ENCODE measurements at places on chromosomes 6 and 20.

DNA sequence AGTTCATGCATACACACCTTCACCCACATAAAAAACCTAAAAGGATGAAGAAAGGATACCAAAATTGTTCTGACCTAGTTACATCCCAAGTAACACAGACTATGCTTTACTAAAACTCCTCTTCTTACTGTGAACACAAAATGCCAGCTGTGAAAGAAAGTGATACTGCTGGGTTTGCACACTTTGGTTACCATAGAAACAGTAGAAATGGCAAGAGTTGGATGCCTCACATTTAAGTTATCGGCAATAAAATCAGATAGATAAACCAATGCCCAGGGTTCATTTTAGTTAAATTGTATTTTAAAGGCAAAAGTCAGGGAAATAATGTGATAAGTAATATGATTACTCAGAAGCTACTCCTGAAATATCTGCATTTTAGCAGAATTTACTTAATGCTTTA, 161.9 kb downstream of the CDK19 start:
- DNase-seq: no peak

DNA sequence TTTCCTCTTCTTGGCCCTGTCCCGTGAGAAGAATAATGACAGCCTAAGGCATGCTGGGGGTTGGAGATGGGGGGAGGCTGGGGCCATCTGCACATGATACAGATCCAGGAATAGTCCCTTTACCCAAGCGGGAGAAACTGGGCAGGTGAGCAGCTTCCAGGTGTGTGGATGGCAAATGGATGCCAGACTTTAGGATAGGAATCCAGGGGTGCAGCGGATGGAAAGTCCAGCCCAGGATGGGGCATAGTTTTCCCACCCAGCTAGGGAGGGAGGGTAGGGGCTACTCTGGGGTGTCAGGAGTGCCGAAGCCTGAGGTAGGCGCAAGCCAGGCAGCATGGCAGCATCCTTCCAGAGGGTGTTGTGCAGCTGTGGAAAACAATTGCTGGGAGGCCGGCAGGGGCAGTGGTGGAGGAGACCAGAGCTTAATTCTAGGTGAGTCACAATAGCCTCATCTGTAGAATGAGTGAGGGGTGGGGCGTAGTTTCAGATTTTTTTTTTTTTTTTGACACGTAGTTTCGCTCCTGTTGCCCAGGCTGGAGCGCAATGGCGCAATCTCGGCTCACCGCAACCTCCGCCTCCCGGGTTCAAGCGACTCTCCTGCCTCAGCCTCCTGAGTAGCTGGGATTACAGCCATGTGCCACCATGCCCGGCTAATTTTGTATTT, 15.4 kb upstream of the FAM110A start:
- DNase-seq: no peak

DNA sequence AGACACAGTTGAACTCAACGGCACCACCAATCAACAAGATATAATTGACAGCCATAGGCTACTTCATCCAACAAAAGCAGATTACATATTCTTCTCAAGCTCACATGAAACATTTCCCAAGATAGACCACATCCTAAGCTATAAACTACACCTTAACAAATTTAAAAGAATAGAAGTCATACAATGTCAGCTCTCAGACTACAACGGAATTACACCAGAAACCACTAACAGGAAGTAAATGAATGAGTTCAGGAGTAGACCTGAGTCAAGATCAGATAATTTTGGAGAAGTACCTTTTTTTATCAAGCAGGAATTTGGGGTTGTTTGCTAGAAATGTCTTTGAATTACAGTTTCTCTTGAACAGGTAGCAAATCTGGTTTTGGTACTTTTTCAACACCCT, 237.8 kb downstream of the TBX18 start:
- DNase-seq: no peak

- DNase-seq: no peak
These were observed 194.4 kb downstream of the TMEM200A start for GRCh38 chr6:130560231-130560630.

DNA sequence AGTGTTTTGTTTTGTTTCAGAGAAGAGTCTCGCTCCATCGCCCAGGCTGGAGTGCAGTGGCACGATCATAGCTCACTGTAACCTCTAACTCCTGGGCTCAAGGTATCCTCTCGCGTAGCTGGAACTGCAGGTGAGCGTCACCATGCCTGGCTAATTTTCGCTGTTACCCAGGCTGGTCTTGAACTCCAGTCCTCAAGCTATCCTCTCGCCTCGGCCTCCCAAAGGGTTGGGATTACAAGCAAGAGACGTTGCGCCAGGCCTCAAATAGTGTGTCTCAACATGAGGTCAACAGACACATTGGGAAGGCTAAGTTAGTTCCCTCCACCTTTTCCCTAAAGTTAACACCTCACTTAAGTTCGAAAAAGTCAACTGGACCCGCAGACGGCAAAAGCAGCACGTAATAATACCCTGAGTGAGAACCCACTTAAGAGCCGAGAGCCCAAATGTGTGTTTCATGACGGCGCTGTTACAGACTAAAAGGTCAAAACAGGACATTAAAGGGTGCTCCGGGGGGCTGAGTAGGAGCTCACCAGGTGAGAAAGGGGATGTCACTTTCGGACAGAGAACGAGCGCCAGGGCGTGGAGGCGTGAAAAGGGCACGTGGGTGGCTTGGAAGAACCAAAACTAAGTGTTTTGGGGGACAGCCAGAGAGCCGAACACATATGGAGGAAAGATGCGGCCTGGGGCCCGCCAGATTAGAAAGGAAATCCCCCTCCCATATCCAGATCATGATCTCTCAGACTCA, 499 bp downstream of the TTI1 start:
- peak; percentile 35 for DNase-seq

DNA sequence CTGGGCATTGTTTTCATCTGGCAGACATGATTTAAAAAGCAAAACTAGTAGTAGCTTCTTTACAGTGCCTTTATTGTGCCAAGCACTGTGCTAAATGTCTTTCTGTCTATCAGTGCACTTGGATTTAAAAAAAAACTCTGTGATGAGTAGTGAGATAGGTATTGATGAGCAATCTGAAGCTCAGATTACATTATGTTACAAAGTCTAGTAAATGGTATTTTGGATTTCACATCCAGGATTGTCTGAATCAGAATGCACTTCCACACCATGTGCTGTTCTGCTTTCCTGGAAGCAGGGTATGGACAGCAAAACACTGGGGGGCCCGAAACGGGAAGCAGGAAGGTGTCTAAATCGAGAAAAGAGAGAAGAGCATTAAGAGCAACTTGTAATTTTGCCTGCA, 103.4 kb upstream of the CCN2 start:
- DNase-seq: no peak

DNA sequence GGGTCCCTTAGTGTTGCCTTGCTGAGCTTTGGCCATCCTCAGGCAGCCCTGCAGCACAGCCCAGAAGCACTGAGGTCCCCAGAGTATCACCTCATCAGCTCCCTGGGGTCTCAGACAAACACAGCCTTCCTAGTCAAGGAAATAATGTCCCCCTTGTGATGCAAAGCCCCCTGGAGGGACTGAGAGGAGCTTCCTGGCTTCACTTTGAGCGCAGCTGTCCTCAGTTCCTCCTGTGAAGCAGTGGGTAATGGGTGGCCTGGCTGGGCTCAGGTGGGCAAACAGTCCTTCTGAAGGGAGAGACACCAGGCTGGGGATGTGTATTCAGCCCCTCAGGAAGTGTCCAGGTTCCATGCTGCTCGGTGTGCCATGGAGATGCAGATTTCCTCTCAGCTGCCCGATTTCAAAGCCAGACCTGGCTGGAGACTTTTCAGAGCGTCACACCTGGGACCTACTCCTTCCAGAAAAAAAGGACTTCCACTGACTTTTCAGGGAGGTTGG, 79.2 kb upstream of the FOXA2 start:
- DNase-seq: no peak

DNA sequence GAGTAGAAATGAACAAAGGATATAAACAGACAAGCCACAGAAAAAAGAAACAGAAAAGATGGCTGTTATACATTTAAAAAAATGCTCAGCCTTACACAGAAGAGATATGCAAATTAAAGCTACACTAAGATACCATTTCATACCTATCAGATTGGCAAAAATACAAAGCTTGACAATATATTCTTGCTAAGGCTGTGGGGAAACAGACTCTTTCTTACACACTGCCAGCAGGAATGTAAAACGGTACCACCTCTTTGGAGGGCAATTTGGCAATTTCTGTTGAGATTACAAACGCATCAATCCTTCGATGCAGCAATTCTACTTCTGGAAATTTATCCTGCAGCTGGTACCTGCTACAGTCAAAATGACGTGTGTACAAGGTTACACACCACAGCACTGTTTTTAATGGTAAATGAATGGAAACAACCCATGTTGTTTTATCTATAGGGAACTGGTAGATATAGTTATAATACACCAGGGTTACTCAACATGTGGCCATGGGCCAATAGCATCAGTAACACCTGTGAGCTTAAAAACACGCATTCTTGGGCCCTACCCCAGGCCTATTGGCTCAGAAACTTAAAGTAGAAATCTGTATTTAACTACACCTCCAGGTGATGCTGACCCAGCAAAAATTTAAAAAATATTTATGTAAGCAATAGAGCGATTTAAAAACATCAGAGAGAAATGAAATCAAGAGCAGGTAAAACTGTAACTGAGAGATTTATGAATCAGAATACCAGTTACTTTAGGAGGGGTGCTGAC, 53.3 kb downstream of the TRAM2 start:
- DNase-seq: no peak

- peak; percentile 81 for DNase-seq
These were observed 54.5 kb upstream of the TENT5A start for GRCh38 chr6:81806793-81807565.

DNA sequence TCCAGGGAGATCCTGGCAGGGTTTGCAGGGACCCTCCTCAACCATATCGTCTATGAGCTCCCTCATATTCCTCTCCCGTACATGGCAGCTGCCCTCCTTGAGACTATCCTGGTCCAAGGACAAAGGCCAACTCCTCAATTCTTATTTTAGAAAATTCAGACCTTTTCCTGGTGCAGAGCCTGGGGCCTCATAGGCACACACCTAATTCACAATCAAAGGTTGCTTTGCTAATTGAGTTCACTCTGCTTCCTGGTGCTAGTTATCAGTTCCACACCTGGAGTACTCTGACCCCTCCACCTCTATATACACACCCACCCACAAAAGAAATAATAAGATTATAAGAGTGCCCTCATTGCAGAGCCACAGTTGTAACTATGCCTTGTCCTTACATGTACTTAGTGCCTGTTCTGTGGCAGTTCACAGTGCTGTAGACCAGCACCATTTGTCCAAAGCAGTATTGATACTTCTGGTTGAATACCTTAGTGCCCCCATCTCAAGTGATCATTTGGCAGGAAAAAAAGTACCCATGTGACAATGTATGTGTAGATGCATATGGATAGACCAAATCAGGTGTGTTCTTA, 38.7 kb downstream of the GSS start:
- no peak for DNase-seq

DNA sequence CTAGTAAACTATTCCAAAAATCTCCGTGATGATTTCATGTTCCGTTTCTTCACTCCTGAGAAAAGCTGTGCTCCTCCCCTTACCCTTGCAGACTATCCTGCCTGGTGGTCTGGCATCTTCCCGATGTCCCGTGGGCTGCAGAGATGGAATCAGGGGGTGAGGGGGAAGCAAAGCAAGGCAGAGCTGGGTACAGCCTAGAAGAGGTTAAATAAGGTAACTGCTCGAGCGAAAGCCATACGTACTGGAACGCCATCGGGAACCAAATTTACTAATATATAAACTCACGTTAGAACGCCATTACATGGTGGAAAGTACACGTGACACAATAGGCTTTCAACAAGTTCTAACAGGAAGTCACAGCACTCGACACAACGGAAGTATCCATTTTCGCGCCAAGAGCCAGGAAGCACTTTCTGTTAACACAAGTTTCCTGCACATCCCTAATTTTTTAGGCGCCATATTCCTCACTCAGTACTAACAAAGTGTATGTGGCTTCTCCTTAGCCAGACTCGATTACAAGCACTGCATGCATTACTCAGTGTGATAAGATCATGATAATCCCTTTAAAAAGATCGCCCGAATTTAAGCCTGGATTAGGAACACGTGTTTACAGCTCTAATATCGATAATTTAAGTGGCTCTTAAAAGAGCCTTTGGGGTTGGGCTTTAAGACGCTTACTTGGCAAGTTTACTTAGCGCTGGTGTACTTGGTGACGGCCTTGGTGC, 101.6 kb upstream of the PRSS16 start:
- DNase-seq: peak; percentile 43

GRCh38 chr20:21575981-21576740, 62.3 kb upstream of the NKX2-2 start:
- no peak for DNase-seq

DNA sequence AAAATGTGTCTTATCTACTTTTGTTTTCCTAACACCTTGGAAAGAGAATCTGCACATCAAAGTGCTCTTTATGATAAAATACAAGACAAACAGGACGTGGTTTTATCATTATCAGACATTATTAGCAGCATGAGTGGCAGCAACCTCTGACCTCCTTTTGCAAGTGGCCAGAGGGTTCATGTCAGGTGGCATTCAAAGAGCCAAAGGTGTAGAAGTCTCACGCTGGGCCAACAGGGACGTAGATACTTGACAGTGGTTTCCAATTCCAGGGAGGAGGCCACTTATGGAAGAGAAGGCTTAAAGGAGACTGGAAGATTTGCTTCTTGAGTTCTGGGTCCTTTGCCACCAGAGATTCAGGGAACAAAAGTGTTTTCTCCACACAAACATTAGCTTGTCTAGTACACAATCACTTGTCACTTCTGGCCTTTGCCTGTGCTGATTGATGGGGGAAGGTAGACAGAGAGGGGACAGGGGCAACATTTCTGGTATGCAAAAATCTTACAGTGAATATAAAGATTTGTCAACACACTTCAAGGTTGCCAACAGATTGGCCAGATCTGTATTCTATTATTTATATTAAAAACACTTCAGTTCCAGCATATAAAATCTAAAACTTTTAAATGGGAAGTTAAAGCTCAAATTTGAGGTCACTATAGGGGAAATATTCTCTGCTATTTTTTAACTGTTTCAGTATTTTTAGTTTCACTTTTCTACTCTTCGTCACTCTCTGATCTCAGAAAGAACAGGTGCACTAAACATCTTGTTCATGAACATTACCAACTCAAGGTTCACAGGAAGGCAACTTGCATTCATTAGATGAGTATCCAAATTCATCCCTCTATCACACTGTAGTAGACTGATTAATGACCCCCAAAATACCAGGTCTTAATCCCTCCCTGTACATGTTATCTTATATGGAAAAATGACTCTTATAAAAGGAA, 52.1 kb upstream of the FBXO30 start:
- no peak for DNase-seq
